Thoracic aorta (tissue), 2 donors: ENCODE measurements at places on chromosomes 16 and 17. TPM values are rescaled to one million over a fixed set of nuclear protein-coding genes. Genes with fewer than 3 reads are reported as not detected.

DNA sequence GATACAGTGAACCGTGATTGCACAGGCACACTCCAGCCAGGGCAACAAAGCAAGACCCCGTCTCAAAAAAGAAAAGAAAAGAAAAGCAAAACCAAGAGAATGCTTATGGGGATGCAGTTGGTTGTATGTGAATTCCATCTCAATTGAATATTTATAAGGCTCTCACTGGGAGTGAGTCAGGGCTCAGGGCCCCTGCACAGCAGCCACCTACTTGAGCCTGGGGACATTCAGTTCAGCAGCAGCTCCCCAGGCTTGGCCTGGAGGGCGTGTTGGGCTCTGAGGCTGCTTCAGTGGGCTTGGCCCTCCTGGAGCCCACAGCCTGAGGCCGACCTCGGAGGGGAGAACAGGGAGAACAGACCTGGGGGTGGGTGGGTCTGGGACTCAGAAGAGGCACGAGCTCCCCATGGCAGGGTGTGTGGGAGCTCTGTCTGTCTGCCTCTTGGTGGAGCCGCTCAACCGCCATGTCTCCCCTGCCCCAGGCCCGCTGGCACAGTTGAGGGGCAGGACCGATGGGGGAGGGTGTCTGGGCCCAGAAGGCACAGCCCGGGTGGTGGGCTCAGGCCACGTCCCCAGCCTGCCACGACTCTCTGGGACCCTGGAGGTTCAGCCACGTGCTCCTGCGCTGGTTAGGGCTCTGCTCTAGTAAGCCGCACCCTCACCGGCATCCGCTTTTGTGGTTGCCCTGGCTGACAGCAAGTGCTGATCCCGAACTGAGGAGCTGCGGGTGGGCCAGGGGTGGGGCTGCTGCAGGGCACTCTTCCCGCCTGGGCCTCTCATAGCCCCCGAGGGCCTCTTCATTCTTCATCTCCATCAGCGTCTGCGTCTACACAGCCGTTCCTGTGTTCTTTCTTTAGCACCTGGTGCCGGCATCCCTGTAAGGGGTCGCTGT lies 24.8 kb downstream of the ZFPM1 start:
- H3K4me3 ChIP-seq, result no peak overlapping the region
- no peaks in the 10 kb centered on the region for H3K4me1 ChIP-seq
- H3K36me3 ChIP-seq, result no peaks in the 10 kb centered on the region
- no peaks in the 10 kb centered on the region for H3K27me3 ChIP-seq

DNA sequence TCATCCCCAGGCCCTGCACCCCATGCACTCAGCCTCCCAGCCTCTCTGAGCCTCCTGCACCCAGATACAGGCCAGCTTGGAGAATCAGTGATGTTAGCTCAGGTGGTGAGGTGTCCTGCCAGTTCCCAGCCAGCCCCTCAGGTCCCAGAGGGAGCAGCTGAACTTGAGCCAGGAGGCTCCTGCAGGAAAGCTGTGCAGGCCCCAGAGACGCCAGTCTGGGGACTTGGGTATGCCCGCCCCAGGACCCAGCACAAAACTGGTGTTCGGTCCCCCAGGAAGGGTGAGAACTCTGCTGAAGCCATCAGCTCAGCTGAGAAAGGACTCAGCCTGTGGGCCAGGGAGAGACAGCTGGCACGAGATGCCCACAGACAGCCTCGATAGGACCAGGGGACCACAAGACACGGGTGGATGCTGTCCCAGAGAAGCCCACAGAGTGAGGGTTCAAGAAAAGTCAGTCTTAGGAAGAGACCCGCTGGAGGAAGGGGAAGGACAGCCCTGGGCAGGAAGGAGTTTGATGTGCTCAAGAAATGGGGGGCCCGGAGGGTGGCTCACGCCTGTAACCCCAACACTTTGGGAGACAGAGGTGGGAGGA lies 11.0 kb downstream of the ENDOV start:
- no peak overlapping the region for H3K27ac ChIP-seq
- peaks cover 6% of the 10 kb centered on the region for H3K4me1 ChIP-seq
- H3K36me3 ChIP-seq, result peaks cover 6% of the 10 kb centered on the region
- no peak overlapping the region for H3K4me3 ChIP-seq
- DNase-seq, result no peak

DNA sequence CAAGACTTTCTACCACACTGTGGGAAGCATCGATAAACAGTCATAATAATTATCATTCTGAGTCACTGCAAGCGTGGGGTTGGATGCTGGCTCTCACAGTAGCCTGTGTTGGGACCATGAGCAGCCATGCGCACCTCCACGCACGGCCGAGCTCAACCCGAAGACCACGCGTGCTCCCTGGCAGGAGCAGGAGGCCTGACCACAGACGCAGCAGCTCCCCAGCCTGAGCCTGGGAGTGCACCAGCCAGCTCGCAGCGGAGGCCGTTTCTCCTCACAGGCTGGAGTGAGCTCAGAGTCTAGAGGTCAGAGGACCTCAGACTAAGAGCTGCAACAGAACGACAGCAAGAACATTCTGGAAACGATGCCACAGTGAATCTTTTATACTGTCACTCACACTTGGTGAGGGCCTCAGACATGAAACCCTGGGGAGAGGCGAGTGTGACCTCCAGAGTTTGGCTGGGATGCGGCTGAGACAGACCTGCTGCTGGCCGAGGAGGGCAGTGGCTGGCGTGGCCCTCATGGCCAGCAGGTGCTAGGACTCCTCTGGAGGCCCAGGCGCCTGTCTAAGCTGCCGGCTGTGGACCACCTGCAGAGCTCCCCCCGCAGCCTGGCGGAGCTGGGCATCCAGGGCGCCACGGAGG lies 6.0 kb downstream of the NDUFAF8 start:
- no peaks in the 10 kb centered on the region for H3K27me3 ChIP-seq
- H3K27ac ChIP-seq, result no peak overlapping the region
- peaks cover 4% of the 10 kb centered on the region for H3K36me3 ChIP-seq
- H3K4me3 ChIP-seq, result no peak overlapping the region
- peaks cover 7% of the 10 kb centered on the region for H3K4me1 ChIP-seq

DNA sequence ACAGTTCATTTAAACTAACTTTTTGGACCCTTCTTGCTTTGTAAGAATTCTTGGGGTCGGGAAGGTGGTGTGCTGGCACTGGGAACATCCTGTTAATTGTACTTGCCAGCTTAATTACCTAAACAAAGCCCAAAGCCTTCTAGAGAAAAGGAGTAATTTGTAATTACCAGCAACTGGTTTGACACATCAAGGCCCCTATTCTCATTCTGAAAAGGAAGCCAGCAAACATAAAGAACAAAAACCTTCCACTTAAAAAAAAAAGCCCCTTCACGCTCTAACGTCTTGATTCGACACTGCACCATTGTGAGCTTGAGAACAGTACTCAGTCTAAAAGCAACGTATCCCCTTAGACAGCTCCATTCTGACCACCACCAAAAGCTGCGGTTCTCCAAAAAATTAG lies 74.7 kb upstream of the RPH3AL start:
- no peak for DNase-seq
- no peaks in the 10 kb centered on the region for H3K36me3 ChIP-seq

- no peak overlapping the region for H3K27ac ChIP-seq
- peaks cover 3% of the 10 kb centered on the region for H3K4me1 ChIP-seq
- no peak for DNase-seq
- no peaks in the 10 kb centered on the region for H3K27me3 ChIP-seq
- H3K36me3 ChIP-seq, result no peaks in the 10 kb centered on the region
- no peak overlapping the region for H3K4me3 ChIP-seq
These were observed 190.9 kb downstream of the CCDC182 start for GRCh38 chr17:57553991-57554825.

DNA sequence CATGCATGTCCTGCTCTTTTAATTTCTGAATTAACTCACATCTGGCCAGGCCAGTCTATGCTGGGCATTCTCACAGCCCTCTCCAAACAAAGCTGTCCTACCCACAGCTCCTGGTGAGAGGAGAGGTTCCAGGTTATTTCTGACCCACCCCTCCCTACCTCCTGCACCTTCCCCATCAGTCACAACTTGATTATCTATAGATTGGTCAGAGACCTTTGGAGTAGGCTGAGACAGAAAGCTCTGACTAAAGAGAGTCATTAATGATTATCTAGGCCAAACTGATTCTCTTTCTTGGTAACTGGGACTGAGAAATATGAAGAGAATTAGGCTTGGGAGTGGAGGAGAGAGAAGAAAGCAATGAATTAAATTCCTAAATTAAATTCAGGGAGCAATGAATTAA lies 1.4 kb upstream of the KRT222 start:
- H3K36me3 ChIP-seq, result no peaks in the 10 kb centered on the region
- no peak for DNase-seq
- H3K4me1 ChIP-seq, result no peaks in the 10 kb centered on the region
- H3K27ac ChIP-seq, result no peak overlapping the region
- no peaks in the 10 kb centered on the region for H3K27me3 ChIP-seq

DNA sequence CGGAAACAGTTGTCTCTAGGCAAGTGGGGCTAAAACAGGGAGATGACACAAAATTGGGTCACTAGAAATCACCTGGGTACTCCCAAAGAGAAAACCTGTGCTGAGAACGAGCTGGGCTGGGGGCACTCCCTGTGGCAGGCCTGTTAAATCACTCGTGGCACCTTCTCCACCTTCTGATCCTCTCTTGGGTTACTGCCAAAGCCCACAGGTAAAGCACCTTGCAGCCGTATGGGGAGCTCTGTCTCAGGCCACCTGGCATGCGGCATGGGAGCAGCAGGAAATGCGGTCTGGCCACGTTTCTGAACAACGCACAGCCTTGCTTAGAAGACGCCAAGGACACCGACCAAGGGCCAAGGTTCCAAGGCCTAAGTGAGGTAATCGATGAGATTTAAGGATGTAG lies 21.5 kb upstream of the ICAM2 start:
- H3K36me3 ChIP-seq, result peaks cover 35% of the 10 kb centered on the region
- H3K4me3 ChIP-seq, result no peak overlapping the region
- H3K27ac ChIP-seq, result no peak overlapping the region
- no peaks in the 10 kb centered on the region for H3K27me3 ChIP-seq

GRCh38 chr17:77899498-77899897 lies 59.0 kb upstream of the TNRC6C start:
- H3K27ac ChIP-seq, result no peak overlapping the region
- DNase-seq, result no peak
- H3K4me3 ChIP-seq, result no peak overlapping the region
- H3K27me3 ChIP-seq, result no peaks in the 10 kb centered on the region
- no peaks in the 10 kb centered on the region for H3K36me3 ChIP-seq
- H3K4me1 ChIP-seq, result no peaks in the 10 kb centered on the region

- no peaks in the 10 kb centered on the region for H3K27me3 ChIP-seq
- H3K27ac ChIP-seq, result no peak overlapping the region
- no peak for DNase-seq
- H3K4me1 ChIP-seq, result no peaks in the 10 kb centered on the region
These were observed 12.2 kb upstream of the ADGRG1 start for GRCh38 chr16:57616241-57616640.

DNA sequence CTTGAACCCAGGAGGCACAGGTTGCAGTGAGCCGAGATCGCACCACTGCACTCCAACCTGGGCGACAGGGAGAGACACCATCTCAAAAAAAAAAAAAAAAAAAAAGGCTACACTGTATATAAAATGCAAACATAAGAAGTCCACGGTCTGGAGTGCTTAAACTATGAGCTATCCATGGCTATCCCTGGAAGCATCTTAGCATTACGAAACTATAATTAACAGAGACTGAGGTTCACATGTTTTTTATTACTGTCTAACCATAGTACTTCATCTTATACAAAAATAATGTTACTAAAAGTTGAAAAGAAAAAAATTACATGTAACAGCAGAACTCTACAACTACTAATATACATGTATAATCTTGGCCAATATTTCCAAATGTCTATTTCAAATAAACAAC lies 32.8 kb downstream of the HELZ start:
- H3K4me3 ChIP-seq, result no peak overlapping the region
- no peak for DNase-seq
- H3K27me3 ChIP-seq, result no peaks in the 10 kb centered on the region
- H3K4me1 ChIP-seq, result peaks cover 14% of the 10 kb centered on the region
- H3K27ac ChIP-seq, result no peak overlapping the region
- H3K36me3 ChIP-seq, result peaks cover 5% of the 10 kb centered on the region

DNA sequence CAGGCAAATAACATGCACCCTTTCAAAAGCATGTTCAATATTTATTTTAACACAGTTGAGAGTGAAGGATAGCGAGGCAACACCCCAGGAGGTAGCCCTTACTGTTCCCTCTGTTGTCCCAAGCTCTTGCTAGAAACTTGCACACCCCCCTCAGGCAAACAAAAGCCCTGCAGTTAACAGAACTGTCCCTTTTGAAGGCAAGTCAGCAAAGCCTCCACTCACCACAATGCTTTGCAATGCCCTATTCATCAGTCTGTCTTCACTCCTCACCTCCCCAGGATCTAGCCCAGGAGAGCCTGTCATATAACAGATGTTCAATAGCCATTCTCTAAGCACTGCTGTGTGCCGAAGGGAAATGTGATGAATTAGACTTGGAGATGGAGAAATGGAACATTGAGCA lies 3.5 kb upstream of the CNEP1R1 start:
- no peaks in the 10 kb centered on the region for H3K27me3 ChIP-seq
- H3K4me3 ChIP-seq, result no peak overlapping the region
- H3K36me3 ChIP-seq, result no peaks in the 10 kb centered on the region
- no peak overlapping the region for H3K27ac ChIP-seq
- peaks cover 11% of the 10 kb centered on the region for H3K4me1 ChIP-seq

DNA sequence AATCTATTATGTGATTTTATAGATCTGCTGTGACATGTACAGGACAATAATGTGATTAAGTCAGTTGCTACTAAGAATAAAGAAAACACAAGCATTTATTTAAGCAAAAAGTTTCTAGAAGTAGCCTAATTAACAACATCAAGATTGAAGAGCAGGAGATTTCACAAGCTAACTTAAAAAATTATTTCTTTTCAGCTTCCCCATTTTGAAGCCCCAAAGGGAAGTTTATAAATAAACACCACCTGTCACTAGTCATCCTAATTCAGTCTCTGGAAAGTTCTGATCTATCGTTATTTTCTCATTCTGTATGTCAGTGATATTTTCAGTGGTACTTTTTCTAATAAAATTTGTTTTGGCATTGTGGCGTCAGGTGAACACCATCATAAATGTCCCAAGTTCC lies 8.3 kb downstream of the CAPNS2 start:
- no peak overlapping the region for H3K27ac ChIP-seq
- H3K36me3 ChIP-seq, result peaks cover 3% of the 10 kb centered on the region
- no peaks in the 10 kb centered on the region for H3K27me3 ChIP-seq
- H3K4me1 ChIP-seq, result no peaks in the 10 kb centered on the region
- no peak for DNase-seq
- H3K4me3 ChIP-seq, result no peak overlapping the region

GRCh38 chr17:43618276-43618675 lies 43.4 kb downstream of the MEOX1 start:
- H3K4me1 ChIP-seq, result peaks cover 9% of the 10 kb centered on the region
- H3K27me3 ChIP-seq, result no peaks in the 10 kb centered on the region
- DNase-seq, result no peak
- H3K36me3 ChIP-seq, result no peaks in the 10 kb centered on the region
- H3K27ac ChIP-seq, result no peak overlapping the region
- H3K4me3 ChIP-seq, result no peak overlapping the region

GRCh38 chr17:38706505-38707216 lies 1.6 kb downstream of the MLLT6 start:
- H3K4me1 ChIP-seq, result peaks cover 21% of the 10 kb centered on the region
- H3K4me3 ChIP-seq, result peak overlapping the region; percentile 99
- peaks cover 15% of the 10 kb centered on the region for H3K36me3 ChIP-seq

The ASPA gene
- 2.6 TPM for total RNA-seq

The LAT gene
- 15.3 TPM for total RNA-seq

The HID1 gene
- total RNA-seq, result 14.8 TPM

The RAMP2 gene
- total RNA-seq, result 11.0 TPM

The P2RX1 gene
- total RNA-seq, result 7.3 TPM

The ATF7IP2 gene
- 15.8 TPM for total RNA-seq

The GRAP gene
- total RNA-seq, result 1.6 TPM

The KRTAP2-2 gene
- total RNA-seq, result not detected

The KRTAP4-9 gene
- not detected for total RNA-seq

The TPSD1 gene
- total RNA-seq, result 3.1 TPM

The APOH gene
- not detected for total RNA-seq

The GCGR gene
- total RNA-seq, result not detected
